ENCODE measurements at places on chromosomes 2 and 18.

- DNase-seq: no peak
Observed at GRCh38 chr2:239775623-239776435, 249.3 kb downstream of the NDUFA10 start.

GRCh38 chr18:37355772-37356171 lies 209.8 kb downstream of the CELF4 start:
- no peak for DNase-seq

- no peak for DNase-seq
Observed at GRCh38 chr2:46275995-46276394, 21.2 kb upstream of the EPAS1 start.

- no peak for DNase-seq
Observed at GRCh38 chr2:72330652-72331051, 183.0 kb upstream of the CYP26B1 start.

DNA sequence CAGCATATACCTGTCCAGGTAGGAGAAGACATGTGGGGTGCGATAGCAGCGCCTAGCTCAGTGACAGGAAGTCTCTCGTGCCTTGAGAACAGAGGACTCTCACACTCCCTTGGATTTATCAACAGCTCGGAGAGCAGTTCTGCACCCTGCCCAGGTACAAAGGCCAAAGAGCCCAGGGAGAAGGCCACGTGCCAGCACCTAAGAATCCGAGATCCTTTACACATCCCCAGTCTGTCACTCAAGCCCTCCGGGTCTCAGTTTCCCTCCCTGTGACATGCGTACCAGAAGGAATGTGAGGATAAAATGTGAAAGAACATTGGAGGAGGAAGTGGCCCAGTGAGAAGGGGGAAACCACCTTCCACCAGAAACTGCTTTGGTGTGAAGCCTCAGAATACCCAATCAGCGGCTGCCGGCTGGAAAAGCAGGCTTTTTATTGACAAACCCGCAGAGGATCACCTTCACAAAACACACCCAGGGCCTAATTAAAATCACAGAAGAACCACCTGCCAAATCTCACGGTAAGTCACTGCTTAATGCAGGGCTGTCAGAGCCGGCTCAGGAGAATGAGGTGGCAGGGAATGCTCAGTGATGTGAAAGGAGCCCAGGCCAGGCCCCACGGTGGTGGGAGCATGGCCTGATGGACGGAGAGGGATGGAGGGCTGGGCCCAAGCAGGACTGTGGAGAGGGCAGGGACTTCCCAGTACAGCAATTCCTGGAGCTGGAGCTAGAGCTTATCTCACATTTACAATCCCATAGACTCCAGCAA lies 66.3 kb downstream of the MYO5B start:
- DNase-seq: no peak

DNA sequence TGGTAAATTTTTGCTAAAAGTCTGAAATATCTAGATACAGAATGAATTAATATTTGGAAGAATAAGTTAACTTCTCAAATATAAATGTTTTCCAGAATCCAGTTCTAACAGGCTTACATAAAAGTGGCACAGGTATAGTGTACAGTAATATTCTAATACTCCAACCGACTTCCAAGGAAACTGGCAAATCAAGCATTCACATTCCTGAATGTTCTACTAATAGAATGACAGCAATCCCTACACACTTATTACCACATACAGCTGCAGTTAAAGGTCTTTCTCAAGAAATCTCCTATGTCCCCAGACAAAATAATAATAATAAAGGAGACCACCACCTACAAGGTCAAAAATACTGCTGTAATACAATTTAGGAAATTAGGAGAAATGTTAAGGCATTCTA lies 31.9 kb downstream of the TMEM131 start:
- no peak for DNase-seq

DNA sequence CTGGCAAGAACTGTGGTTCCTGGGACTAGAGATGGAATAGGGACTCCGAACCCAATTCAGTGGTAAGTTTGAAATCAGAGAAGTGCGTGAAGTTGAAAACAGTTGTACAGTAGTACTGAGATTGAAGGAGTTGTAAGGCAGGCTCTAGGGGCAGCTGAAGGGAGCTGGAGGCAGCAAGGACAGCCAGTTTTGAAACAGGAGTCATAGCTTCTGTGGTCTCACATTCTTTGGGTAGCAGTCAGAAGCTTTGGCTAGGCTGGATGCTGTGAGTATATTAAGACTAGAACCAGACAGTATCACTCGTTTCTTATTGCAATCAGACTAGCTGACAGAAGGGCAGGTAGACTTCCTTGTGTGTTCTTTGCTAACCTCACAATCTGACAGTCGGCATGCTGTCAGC lies 64.5 kb upstream of the ADAM23 start:
- no peak for DNase-seq

DNA sequence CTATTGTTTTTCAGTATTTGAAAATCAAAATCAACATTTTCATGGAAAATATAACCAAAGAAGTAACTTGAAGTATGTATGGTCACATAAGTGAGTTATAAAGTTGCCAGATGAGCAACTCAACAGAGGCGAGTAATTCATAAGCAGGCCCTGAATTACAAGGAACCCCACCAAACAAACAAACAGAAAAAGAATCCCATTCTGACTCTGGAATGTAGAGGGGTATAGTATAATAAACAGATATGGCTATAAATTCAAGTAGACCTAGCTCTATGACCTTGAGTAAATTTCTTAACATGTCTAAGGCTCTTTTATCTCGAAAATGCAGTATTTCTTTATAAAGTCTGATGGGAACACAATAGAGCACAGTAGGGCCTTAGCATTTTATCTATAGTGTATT lies 4.7 kb upstream of the CDH2 start:
- no peak for DNase-seq

DNA sequence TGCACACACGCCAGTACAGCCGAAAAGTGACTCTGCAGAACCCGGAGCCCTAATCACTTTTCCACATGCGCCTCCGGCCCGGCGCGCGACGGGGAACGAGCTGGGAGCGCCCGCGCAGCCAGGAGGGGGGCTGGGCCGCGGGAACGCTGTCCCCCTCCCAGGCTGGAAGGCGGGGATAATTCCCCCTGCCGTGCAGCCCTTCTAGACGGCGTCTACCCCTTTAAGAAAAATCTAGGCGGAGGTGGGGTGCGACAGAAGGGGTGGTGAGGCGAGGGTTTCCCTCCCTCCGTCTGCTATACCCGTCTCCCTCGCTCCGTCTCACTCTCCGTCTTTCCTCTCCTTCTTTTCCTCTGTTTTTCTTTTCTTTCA lies 2.4 kb downstream of the CYP26B1 start:
- no peak for DNase-seq
